ENCODE measurements at places on chromosomes 6 and 20. TPM values are rescaled to one million over a fixed set of nuclear protein-coding genes. Genes with fewer than 3 reads are reported as not detected.

SUMO4 gene
- total RNA-seq: 1.3 TPM

CYP39A1 gene
- 6.3 TPM for total RNA-seq

HTR1E gene
- total RNA-seq: not detected

RAET1G gene
- not detected for total RNA-seq

MAS1L gene
- not detected for total RNA-seq

DAAM2 gene
- total RNA-seq: 10.1 TPM

DNA sequence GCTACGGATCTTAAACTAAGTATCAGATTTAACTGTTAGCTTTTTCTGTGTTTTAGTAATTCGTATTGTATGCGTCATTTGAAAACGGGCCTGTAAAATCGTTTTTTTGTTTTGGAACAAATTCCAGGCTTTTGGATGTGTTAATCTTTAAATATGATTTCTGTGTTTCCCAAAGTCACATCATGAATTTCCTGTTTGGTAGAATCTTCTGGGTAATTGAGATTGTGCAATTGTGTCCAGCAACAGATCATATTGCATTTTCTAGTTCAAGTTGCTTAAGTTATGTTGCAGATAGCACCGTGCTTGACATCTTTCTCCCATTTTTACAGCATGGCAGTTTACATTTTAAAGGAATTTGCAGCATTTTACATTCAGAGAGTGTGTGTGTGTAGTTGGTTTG is 1.9 kb downstream of the MAPK14 start:
- peaks cover 41% of the 10 kb centered on the region for H3K4me1 ChIP-seq
- H3K4me3 ChIP-seq: peak overlapping the region; percentile 88
- no peaks in the 10 kb centered on the region for H3K27me3 ChIP-seq
- no peak for DNase-seq
- H3K27ac ChIP-seq: peak overlapping the region; percentile 97

- H3K4me3 ChIP-seq: no peak overlapping the region
- no peaks in the 10 kb centered on the region for H3K27me3 ChIP-seq
- no peaks in the 10 kb centered on the region for H3K4me1 ChIP-seq
These were observed 97.8 kb upstream of the OGFRL1 start for GRCh38 chr6:71190809-71191208.

- no peak for DNase-seq
- no peaks in the 10 kb centered on the region for H3K27me3 ChIP-seq
- no peak overlapping the region for H3K4me3 ChIP-seq
These were observed 90.9 kb upstream of the GCM1 start for GRCh38 chr6:53239526-53239925.

DNA sequence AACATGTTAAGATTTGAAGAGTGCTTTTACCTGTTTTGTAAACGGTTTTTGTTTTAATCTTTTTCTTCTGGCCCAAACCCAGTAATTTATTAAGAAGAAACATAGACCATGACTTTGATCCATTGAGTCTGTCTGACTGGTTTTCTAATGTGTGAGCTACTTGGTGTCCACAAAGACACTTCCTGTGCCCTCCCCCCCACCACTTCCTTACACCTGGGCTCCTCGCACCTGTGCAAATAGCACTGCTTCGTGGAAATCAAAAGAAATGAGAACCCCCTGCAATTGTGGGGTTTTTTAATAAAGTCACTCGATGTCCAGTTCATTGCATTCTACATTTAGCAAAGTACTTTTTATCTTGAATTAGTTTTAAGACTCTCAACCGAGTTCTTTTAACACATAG is 65.5 kb downstream of the SMOC2 start:
- no peak overlapping the region for H3K27ac ChIP-seq
- no peaks in the 10 kb centered on the region for H3K27me3 ChIP-seq
- no peaks in the 10 kb centered on the region for H3K36me3 ChIP-seq
- peaks cover 15% of the 10 kb centered on the region for H3K4me1 ChIP-seq

GRCh38 chr6:41021832-41022231 is 17.2 kb downstream of the UNC5CL start:
- no peaks in the 10 kb centered on the region for H3K27me3 ChIP-seq
- H3K4me3 ChIP-seq: no peak overlapping the region
- no peak overlapping the region for H3K27ac ChIP-seq
- peak; percentile 81 for DNase-seq
- H3K4me1 ChIP-seq: peaks cover 68% of the 10 kb centered on the region
- H3K36me3 ChIP-seq: no peaks in the 10 kb centered on the region

DNA sequence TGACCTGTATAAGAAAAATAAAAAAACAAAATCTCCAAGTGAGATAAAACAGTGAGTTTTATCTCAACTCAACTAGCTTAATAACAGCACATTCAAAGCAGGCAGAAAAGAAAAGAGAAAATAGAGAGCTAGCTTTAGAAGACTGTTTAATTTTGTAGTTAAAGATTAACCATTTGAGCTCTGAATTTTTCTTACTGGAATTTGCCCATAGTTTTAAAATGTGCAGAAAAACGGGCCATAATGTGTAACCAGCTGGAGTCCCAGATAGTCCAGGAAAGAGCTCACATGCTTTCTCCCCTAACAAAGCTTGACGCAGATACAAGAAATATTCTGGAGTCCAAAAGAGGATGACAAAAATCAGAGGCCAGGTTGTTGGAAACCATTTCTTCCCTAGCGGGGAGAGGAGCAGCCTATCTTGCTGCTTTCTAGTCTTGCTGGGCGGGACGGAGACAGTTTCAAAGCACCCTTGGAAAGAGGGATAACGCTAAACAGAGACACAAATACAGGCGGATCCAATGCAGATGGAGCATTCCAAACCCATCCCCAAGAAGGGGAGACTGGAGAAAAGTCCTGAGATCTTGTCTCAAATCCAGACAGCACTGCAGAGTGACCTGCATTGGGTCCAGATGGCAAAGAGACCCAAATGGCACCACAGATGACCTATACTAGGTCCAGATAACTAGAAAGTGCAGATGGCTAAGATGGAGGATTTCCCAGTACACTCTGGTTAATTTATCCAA is 16.1 kb downstream of the TTK start:
- DNase-seq: no peak
- no peak overlapping the region for H3K4me3 ChIP-seq
- no peaks in the 10 kb centered on the region for H3K27me3 ChIP-seq
- H3K4me1 ChIP-seq: peaks cover 4% of the 10 kb centered on the region
- H3K36me3 ChIP-seq: no peaks in the 10 kb centered on the region

DNA sequence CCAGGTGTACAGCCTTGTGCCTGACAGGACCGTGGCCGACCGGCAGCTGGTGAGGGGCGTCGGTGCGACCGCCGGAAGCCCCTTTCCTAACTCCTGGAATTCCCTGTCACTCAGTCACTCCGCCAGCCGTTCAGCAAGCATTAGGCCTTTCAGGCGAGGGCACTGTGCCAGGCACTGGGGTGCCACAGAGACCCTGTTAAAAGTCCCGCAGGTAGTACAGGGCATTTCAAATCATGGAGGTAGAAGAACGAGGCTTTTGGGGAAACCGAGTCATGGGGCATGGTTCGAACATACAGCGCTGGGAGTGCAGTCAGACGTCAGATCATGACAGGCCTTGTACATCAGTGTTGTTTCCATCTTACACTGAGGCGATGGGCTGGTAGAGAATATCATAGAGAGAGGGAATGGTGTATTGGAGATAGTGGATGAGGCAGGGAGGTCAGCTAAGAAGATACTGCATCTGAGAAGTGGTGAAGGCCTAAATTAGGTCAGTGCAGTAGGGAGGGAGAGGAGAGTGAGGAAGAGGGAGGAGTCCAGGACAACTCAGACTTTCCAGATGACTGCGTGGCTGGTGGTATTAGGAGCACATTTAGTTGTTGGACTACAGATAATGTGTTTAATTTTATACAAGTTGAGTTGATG is 892 bp upstream of the DXO start:
- H3K4me3 ChIP-seq: peak overlapping the region; percentile 49
- peak overlapping the region; percentile 95 for H3K27ac ChIP-seq
- no peaks in the 10 kb centered on the region for H3K27me3 ChIP-seq
- DNase-seq: no peak

- no peak overlapping the region for H3K4me3 ChIP-seq
- H3K4me1 ChIP-seq: no peaks in the 10 kb centered on the region
These were observed 4.4 kb upstream of the VIP start for GRCh38 chr6:152746172-152746553.

GRCh38 chr6:113402544-113402943 is 454.6 kb upstream of the MARCKS start:
- H3K27ac ChIP-seq: no peak overlapping the region
- H3K4me3 ChIP-seq: no peak overlapping the region
- peak; percentile 29 for DNase-seq
- H3K36me3 ChIP-seq: no peaks in the 10 kb centered on the region
- no peaks in the 10 kb centered on the region for H3K27me3 ChIP-seq
- H3K4me1 ChIP-seq: peaks cover 7% of the 10 kb centered on the region

- H3K4me1 ChIP-seq: no peaks in the 10 kb centered on the region
- H3K27ac ChIP-seq: no peak overlapping the region
- H3K4me3 ChIP-seq: no peak overlapping the region
These were observed 86.6 kb downstream of the TRDN start for GRCh38 chr6:123550052-123550617.

Measured in body of pancreas (tissue), 4 donors.